Cortex of kidney (tissue), 1 donor: ENCODE measurements at places on chromosomes 5 and 9.

DNA sequence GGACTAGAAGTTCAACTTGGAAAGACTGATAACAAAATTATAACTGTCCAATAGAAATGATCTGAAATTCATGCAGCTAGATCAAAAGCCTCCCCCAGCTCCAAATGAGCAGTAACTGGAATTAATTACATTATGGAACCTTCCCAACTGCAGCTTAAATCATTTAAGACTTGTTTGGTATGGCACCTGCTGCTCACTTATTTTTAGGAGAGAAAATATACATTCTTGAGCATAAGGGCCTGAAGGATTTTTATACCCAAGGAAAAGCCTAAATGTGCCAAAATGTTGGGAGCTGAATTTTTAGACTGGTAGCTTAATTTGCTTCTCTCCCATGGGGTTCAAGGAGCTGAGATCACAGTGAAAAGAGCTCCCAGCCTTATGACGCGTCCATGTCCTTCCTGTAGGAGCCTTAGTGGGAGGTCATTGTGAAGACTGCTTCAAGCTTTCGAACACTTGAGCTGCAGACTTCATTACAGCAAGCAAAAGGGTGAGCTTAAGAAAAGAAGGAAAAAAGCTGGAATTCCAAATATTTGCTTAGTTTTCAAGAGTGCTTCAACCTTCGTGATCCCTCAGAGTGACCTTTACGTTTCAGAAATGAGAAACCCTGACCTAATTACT lies 276.0 kb downstream of the DMAC1 start:
- DNase-seq: no peak

DNA sequence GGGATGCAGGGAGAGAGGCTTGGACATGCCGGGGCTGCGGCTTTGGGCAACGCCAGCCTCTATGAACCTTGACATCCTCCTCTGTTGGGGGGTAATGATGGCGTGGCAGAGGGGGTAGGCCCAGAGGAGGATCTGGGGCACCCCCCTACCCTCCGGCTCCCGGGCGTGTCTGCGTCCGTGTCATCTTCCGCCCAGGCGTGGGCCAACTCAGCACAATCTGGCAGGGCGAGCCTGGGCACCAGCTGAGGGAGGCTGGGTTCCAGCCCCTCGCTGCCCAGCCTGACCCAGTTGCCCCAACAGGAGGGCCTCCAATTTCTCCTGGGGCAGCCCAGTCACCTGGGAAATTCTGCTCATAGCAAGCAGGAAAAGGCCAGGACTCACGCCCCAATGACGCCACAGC lies 62.9 kb upstream of the IL17B start:
- DNase-seq: no peak

GRCh38 chr5:14801792-14802191 lies 69.8 kb downstream of the ANKH start:
- no peak for DNase-seq

DNA sequence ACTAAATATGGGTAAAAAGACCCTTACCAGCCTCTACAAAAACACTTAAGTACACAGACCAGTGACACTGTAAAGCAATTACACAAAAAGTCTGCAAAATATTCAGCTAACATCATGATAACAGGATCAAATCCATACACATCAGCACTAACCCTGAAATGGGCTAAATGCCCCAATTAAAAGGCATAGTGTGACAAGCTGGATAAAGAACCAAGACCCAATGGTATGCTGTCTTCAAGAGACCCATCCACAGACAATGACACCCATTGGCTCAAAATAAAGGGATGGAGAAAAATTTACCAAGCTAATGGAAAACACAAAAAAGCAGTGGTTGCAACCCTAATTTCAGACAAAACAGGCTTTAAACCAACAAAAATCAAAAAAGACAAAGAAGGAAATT lies 221.0 kb upstream of the ISL1 start:
- no peak for DNase-seq

DNA sequence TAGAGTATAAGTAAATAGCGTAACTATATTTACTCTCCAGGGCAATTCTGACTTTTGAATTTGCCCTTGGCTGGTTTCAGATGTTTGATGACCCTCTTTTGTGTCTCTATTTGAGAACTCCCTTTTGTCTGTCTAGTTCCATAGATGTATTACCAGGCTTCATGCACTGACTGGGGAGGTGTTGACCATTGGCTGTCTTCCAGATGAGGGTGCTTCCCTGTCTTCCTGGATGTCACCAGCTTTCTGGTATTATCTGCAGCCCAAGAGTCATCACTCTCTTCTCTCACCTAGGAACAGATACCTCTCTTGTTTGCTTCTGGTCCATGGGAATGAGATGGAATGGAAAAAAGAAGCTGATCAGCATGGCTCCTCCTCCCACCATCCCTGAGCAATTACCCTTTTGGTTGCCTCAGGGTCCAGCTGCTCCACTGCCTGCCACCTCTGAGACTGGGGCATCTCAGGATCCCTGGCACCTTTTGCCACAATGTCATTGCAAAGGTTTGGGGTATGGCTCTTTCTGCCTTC lies 58.7 kb upstream of the TMED7 start:
- DNase-seq: no peak

DNA sequence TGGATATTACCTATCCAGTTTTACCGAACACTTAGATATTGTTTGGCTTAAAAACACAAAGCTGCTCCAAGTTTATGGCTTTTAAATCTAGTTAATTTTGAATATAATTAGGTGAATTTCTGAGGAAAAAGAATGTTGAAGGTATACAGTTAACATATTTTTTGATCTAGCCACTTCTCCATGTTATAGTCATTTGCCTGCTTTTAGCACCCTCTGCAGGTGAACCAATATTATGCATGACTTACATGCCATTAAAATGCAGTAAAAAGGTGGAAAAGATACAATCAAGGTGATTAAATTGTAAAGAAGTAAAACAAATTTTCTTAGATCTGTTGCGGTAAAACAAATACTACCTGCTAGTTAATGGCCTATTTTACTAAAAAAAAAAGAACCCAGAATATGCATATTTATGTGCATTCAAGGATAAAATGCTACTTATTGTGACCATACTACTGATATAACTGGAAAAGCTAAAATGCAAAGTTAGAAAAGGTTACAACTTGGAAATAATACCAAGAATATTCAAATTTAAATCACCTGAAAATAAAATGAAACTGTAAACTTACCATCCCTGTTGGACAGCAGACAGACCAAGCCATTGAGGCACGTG lies 132.1 kb downstream of the AP3B1 start:
- no peak for DNase-seq

GRCh38 chr9:86700629-86701028 lies 246.7 kb downstream of the GAS1 start:
- DNase-seq: no peak

DNA sequence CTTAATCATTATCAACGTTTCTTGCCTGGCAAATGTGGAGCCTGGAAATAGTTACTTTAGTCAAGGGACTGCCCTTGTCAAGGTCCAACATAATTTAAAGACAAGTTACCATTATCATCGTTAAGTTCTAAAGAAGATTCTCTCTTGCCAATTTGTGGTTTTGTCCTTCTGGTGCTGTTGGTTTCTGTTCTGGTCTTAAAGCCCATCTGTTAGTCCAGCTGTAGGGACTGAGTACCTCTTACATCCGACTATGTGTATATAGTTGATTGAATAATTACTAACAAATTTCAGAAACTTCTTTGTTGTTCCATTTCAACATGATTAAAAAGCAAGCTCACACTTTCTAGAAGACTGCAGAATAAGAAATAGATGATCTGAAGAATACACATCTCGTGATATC lies 1854.9 kb downstream of the MAT2B start:
- no peak for DNase-seq

DNA sequence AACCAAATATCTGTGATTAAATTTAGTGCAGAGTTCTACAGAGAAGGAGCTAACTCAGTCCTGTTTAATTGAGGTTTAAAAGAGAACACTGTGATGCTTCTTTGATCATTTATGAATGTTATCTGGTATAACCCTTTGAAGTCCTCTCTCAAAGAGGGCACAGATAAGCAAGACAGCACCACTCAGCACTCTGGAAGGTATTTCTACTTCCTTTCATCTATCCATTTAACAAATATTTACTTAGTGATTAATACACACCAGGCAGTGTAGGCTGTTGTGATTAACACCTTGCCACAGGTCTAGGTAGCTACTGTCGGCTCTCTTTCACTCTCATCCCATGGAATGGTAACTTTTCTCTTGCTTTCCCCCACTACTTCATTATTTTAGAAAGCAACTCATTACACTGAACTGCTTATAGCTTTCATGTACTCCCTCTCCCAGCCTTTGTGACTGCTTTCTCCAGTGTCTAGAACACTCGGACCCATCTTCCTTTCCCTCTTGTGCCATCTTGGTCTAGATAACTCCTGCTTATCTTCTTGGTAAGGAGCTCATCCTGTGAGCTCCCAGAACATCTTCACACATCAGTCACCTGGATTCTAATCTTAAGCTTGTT lies 54.7 kb downstream of the GLDC start:
- no peak for DNase-seq

- no peak for DNase-seq
These were observed 26.3 kb downstream of the UBQLN1 start for GRCh38 chr9:83681490-83681889.
